ENCODE measurements at places on chromosomes 1 and 21.

GRCh38 chr1:35499231-35499630 lies 58.0 kb downstream of the KIAA0319L start:
- DNase-seq: no peak

GRCh38 chr1:171730052-171730451 lies 11.8 kb downstream of the VAMP4 start:
- no peak for DNase-seq

DNA sequence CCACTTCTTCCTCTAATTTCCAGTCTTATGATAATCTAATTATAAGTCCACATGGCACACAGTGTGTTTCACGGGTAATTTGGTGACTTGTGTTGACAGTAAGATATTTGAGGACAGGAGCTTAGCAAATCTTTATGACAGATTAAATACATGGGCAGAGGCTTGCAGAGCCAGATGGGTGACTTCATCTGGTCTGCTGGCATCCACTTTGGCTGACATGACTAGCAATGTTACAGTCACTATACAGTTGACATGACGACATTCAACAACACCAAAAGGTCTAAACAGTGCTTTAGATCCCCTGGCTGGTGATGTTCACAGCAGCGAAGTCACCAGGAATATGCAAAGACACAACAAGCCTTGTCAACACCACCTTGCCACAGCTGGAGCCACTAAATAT lies 147.2 kb downstream of the ETS2 start:
- no peak for DNase-seq

DNA sequence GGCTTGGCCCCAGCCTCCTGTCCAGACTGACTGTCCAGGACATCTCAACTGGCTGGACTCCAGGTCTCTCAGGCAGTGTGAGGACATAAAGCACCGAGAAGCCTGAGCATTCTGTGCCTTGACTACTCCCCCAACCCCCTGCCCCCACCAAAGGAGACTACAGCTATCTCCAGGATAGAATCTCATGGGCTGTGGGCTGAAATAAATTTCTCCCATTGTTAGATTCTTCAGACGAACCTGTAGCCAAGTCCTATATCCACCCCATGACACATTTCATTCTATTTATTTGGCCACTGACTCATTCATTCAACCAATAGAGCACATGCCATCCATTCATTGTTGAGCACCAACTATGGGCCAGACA lies 11.4 kb downstream of the VWA5B1 start:
- DNase-seq: no peak

GRCh38 chr1:231639819-231640218 lies 13.2 kb downstream of the DISC1 start:
- no peak for DNase-seq

GRCh38 chr1:153431002-153431401 lies 14.7 kb downstream of the S100A7A start:
- DNase-seq: no peak

DNA sequence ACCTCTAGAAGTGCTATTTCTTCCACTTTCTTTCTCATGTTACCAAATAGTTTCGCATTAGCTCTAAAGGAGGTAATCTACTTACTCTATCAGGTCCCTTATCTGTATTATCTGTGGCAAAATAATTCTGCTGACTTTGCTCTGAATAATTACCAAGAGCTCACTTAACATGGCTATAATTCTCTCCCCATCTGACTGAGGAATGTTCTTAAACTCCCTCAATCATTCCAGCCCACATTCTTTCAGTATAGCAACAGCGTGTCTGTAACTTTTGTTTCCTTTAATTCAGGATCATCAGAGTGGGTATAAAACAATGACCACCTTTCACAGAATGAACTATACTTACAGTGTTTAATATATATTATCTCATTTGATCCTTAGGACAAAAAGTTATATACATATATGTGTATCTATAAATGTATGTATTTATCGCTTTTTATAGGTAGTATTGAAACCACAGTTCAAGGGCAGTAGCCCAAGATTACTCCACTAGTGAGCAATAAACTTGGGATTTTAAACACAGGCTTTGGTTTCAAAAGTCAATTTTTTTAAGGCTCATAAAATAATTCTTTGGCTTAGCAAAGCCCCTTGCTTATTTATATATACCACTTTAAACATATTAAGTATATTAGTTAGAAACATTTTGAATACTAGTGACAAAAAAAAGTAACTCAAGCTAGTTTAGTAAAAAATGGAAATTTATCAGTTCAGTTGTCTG lies 36.1 kb upstream of the ST6GALNAC3 start:
- DNase-seq: no peak

- no peak for DNase-seq
Measured at GRCh38 chr1:110549831-110550230, 30.9 kb upstream of the KCNA10 start.

DNA sequence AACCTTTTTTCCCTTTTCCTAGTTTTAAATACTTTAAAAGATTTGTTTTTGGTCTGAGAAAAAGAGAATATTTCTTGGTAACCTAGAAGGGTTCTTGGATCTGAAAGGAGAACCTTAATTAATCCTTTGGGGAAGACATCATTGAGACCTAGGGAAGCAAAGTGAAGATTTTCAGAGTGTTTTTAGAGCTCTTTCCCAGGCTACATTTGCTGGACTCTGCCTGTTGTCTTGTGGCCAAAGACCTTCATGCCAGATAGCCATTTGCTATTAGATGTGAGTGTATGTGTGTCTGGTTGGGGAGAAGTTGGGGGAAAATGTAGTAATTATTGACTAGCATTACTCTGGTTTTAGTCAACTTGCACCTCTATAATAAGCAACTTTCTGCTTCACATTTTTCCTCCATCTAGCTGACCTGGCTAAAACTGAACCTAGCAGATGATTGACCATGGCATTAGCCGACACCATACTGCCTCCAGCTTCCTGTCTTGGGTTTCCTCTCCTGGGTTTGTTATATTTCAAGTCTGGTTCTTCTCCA lies 239.1 kb downstream of the USP25 start:
- DNase-seq: no peak

DNA sequence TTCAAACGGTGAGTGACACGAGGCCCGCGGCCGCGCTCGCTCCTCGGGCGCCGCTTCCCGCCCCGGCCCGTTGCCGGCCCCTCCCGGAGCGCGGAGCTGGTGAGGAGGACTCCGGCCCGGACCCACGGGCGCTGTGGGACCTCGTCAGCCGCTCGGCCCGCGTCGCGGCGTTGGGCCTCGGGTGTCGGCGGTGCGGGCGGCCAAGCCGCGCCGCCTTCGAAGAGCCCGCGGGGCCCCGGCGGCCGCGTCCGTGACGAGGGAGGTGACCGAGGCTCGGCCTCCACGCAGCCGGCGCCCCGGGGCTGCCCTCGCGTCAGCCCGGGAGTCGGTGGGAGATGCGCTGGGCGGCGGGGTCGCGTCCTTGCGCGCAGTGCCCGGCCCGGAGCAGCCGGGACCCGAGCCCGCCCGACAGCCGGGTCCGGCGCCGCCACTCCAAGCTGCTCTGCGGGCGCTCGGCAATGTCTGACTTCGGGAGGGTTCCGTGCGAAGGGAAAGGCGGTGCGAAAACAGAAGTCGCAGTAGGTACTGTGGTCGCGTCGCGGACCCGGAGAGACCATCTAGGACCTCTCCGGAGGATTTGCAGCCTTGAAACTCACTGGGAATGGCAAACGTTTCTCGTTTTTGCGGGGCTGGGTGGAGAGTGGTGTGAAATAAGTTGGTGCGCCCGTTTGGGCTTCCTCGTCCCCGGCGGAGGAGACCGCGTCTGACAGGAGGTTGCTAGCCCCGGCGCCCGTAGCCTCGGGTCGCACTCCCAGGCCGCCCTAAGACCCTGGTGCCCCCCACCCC lies 829 bp downstream of the SPEN start:
- DNase-seq: peak; percentile 43

DNA sequence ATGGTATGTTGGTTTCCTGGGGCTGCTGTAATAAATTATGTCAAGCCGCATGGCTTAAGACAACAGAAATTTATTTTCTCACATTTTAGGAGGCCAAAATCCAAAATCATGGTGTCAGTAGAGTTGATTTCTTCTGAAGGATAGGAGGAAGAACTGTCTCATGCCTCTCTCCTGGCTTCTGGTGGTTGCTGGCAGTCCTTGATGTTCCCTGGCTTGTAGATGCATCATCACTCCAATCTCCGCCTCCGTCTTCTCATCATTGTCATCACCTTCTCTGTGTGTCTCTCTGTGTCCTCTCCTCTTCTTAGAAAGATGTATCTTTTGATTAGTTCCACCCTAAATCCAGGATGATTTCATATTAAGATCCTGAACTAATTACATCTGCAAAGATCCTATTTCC lies 124.7 kb upstream of the CTTNBP2NL start:
- no peak for DNase-seq

- DNase-seq: no peak
Measured at GRCh38 chr1:248851390-248851789, 7.5 kb downstream of the ZNF692 start.

- no peak for DNase-seq
Measured at GRCh38 chr1:213163278-213163711, 112.3 kb downstream of the RPS6KC1 start.

- DNase-seq: peak; percentile 70
Measured at GRCh38 chr1:105243411-105243810, 1493.7 kb downstream of the AMY1C start.

DNA sequence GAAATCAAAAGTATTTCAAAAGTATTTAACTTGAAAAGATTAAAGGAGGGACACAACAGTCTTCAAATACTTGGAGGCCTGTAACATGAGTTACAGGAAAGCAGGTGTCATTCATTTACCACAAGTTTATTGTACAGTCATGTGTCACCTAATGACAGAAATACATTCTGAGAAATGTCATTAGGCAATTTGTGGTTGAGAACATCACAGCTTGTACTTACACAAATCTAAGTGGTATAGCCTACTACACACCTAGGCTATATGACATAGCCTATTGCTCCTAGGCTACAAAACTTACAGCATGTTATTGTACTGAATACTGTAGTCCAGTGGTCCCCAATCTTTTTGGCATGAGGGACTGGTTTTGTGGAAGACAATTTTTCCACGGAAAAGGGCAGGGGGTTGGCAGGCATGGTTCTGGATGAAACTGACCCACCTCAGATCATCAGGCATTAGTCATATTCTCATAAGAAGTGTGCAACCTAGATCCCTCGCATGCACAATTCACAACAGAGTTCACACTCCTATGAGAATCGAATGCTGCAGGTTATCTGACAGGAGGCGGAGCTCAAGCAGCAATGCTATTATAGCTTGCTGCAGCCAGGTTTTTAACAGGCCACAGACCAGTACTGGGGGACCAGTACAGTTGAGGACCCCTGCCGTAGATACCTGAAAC lies 25.0 kb upstream of the PHTF1 start:
- DNase-seq: no peak

DNA sequence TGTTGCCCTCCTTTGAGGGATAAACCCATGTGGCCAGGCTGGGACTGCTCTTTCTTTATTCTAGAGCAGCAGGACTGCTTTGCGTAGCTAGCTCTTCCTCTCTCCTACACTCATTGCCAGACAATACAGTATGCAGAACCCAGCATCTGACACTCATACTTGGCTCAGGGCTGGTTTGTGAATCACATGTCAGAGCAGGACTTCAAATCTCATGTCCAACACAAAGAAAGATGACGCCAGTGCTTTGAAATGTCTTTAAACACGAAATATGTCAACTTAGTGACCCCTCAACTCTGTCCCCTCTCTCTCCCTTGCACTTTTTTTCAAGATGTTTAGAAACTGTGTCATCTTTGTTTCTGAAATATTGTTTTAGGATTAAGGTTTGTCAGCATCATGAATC lies 135.0 kb downstream of the TGFB2 start:
- no peak for DNase-seq

- DNase-seq: no peak
Measured at GRCh38 chr1:2299131-2299627, 71.1 kb downstream of the SKI start.

- DNase-seq: no peak
Measured at GRCh38 chr1:230349020-230349393, 77.1 kb downstream of the PGBD5 start.

DNA sequence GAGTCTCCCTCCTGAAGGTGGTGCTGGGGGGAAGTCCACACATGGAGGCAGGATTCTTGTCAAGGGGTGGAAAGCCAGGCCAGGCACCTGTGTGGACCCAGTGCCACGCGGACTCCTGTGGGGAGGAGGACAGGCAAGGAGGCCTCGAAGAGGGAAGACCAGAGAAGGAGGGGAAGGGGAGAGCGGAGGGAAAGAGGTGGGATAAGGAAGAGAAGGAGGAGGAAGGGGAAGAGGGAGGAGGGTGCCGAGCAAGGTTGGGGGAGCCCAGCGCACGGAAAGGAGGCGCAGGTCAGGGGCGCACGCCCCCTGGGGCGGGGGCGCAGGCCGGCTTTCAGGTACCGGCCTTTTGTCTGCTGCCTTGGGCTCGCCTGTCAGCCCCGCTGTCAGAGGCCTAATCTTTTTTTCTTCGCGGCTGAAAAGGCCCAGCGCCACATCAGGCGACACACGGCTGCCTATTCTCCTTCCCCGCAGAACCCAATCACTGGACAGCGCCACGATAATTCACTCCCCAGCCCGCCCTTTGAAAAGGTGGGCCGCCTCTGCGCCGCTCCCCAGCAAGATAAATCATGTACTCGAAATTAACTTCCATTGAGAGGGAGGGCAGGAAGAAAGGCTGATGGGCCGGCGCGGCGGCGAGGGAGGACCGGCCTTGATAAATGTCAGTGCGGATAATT lies 42.5 kb downstream of the PRDM16 start:
- no peak for DNase-seq

DNA sequence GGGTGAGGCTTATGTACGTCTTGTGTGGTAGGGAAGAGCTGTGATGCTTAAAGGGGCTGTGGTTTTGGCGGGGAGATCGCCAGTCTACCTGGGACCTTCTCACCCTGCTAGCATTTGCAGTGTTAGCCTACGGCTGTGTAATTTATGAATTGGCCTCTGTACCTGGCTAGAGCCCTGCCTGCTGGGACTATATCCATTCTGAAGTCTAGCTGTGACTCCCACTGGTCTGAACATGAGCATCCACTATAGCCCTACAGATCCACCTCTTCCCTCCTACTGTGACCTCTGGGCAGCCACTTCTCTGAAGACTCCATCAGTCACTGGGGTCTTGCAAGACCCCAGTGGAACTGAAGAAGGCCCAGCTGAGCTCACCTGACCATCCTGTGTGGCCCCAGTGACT lies 73.7 kb downstream of the MT1HL1 start:
- DNase-seq: no peak

DNA sequence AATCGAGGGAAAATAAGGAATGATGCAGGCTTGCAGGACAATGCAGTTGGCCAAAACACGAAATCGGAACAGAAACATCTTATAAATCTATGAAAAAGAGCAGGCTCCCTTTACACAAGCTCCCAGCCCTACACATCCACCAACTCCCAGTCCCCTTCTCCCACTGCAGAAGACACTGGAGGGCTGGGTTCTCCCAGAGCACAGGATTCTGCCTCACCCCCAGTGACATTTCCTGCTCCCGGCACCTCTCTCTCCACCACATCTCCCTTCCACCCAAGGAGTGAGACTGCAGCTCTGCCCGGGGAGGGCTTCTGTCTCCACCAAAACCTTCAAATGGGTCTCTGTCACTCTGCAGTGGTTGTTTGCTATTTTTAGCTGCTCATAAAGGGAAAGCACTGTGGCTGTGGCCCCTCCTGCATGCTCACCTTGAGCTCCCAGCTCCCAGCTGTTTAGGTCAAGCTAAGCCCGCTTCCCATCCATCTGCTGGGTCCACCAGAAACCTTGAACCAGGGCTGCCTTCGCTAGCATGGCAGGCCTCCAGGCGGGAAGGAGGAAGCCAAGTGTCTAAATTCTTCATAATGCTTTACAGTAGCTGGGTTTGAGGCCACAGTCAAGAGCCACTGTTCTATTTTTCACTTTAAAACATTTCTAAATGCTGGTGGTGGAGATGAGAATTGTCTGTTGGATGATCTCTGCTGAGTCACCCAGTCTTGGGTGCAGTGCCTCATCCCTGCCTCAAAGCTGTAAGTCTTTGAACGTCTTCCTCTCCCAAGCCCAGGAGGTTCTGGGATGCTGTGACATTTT lies 3.3 kb upstream of the C2CD2 start:
- no peak for DNase-seq
